Type B pancreatic cell (in vitro differentiated cells): ENCODE measurements at places on chromosomes 2 and 18. TPM values are rescaled to one million over a fixed set of nuclear protein-coding genes. Genes with fewer than 3 reads are reported as not detected.
A peak's percentile ranks its signal among the peaks of the same experiment; 100 is the strongest.

FAM124B gene
- not detected in 2 replicates for total RNA-seq

FIGN gene
- 8.6 and 19.5 TPM in 2 replicates for total RNA-seq

KIAA2012 gene
- 0.12 and 1.3 TPM in 2 replicates for total RNA-seq

HRH4 gene
- 0.24 TPM in 1 of 2 replicates, not detected in the other for total RNA-seq

YES1 gene
- total RNA-seq, result 38.8 and 48.5 TPM in 2 replicates

SNTG2 gene
- total RNA-seq, result 0.45 and 1.1 TPM in 2 replicates

GRCh38 chr2:25213229-25213628 is 44.8 kb upstream of the POMC start:
- DNase-seq, result no peak
- no peaks in the 10 kb centered on the region for H3K27me3 ChIP-seq
- no peak overlapping the region for H3K27ac ChIP-seq
- peaks cover 11% of the 10 kb centered on the region for H3K4me1 ChIP-seq
- no peak overlapping the region for H3K4me3 ChIP-seq
- H3K36me3 ChIP-seq, result no peaks in the 10 kb centered on the region

GRCh38 chr18:57780318-57780705 is 22.8 kb downstream of the ATP8B1 start:
- no peak for DNase-seq
- H3K36me3 ChIP-seq, result peaks cover 6% of the 10 kb centered on the region
- no peak overlapping the region for H3K4me3 ChIP-seq
- H3K4me1 ChIP-seq, result peaks cover 43% of the 10 kb centered on the region

DNA sequence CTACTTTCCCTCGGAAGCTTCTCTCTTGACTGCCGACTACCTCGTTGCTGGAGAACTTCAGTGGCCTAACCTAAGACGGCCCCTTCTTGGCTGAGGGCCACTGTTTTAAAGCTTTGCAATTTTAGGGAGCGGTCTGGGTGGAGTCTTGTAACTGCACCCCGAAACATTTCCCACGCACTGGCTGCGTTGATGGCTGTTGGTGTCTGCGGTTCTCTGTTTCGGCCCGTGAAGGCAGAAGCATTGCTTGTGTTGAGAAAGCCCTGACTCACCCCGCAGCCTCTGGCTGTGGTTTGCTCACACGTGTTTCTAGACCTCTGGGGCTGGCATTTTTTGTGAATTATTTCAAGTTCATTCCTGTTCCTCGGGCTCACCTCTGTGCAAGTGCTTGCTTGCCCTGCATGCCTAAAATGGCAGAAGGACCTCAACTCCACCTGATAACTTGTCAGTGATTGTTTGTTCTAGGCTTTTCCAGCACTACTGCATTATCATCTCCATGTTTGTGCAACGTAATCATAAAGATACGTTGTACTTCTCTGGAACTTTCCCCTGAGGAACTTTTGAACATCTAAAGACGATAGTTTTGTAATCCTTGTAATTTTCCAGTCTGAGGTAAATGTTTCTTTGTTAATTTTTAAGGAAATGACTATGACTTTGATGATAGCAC is 94.2 kb upstream of the DLX2 start:
- no peak overlapping the region for H3K4me3 ChIP-seq
- peaks cover 12% of the 10 kb centered on the region for H3K36me3 ChIP-seq
- DNase-seq, result no peak
- no peak overlapping the region for H3K27ac ChIP-seq

DNA sequence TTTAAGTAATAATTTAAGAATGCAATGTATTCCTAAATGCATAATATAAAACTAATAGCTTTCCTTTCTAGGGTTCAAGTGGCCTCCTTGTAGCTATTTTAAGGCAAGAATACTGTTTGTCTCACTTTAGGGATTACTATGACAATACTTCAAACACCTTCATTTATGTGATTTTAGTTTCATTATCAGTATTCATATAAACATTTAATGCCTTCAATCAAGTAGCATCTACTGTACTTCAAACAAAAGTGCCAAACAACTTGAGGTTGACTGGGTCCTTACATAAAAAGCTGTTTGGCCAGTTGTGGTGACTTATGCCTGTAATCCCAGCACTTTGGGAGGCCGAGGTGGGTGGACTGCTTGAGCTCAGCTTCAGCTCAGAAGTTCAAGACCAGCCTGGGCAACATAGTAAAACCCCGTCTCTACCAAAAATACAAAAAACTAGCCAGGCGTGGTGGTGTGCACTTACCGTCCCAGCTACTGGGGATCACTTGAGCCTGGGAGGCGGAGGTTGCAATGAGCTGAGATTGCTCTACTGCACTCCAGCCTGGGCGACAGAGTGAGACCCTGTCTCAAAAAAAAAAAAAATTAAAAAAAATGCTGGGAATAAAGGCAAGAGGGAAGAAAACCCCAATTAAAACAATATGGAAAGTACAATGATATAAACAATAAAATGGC is 9.3 kb downstream of the MEX3C start:
- no peak overlapping the region for H3K4me3 ChIP-seq
- no peak for DNase-seq
- peaks cover 38% of the 10 kb centered on the region for H3K36me3 ChIP-seq
- no peaks in the 10 kb centered on the region for H3K27me3 ChIP-seq
- H3K27ac ChIP-seq, result no peak overlapping the region

DNA sequence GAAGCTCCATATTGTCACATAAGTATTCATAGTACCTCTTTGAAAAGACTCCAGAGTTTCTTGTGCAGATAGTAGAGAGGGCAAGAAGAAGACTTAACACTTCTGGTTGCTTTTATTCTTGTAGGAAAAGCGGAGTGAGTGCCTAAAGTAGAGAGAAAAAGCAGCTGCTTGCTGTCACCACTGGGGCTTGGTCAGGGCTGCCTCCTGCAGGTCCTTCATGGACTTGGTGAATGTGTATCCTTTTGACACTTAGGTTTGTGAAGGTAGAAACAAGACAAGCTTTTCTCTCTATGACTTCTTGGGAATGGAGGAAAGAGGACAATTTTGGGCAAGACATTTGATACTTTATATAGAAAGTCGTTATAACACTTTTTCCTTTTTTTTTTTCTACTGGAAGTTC is 312.8 kb upstream of the FANCL start:
- H3K27me3 ChIP-seq, result peaks cover 4% of the 10 kb centered on the region
- H3K36me3 ChIP-seq, result no peaks in the 10 kb centered on the region
- no peak overlapping the region for H3K27ac ChIP-seq

DNA sequence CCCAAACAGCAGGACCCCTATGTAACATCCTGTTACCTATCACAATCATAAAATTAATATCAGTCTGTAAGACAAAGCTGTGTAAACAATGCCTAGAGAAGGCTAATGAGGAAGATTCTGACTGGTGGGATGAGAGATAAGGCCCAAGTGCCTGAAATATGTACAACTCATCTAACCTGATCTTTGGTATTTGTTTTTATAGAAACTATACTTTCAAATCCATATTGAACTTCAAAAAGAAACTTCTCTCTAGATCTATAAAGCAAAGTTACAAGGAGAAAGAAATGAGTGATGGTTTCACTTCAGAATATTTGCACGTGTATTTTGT is 36.1 kb upstream of the ITGA4 start:
- DNase-seq, result no peak
- no peaks in the 10 kb centered on the region for H3K36me3 ChIP-seq
- H3K27ac ChIP-seq, result no peak overlapping the region

DNA sequence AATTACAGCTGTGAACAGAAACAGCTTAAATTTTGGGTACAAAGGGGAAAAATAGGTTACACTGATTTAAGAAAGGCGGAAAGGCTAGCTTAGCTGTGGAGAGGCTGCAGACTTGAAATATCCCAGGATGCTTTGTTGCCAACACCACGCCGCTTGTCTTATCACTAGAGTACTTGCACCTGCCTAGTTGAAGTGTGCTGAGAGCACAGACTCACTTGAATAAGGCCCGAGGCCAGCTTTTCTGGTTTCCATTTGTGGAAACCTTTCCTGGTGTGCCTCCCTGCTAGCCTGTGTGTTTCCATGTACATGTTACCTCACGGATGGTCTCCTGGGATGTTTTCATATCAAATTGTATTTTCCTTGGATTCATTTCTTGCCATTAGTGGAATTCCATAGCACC is 3.2 kb downstream of the CABLES1 start:
- H3K4me3 ChIP-seq, result peak overlapping the region; percentile 87
- peaks cover 57% of the 10 kb centered on the region for H3K4me1 ChIP-seq
- H3K27me3 ChIP-seq, result peaks cover 39% of the 10 kb centered on the region
- H3K36me3 ChIP-seq, result no peaks in the 10 kb centered on the region
- no peak for DNase-seq

- H3K4me1 ChIP-seq, result peaks cover 8% of the 10 kb centered on the region
- no peaks in the 10 kb centered on the region for H3K36me3 ChIP-seq
- no peak for DNase-seq
- no peaks in the 10 kb centered on the region for H3K27me3 ChIP-seq
- H3K27ac ChIP-seq, result no peak overlapping the region
Observed at GRCh38 chr2:44642123-44642857, 280.5 kb downstream of the CAMKMT start.

- peaks cover 16% of the 10 kb centered on the region for H3K27me3 ChIP-seq
- H3K4me1 ChIP-seq, result no peaks in the 10 kb centered on the region
- DNase-seq, result no peak
- H3K4me3 ChIP-seq, result no peak overlapping the region
- no peak overlapping the region for H3K27ac ChIP-seq
- no peaks in the 10 kb centered on the region for H3K36me3 ChIP-seq
Observed at GRCh38 chr2:224320660-224321059, 81.2 kb downstream of the FAM124B start.

DNA sequence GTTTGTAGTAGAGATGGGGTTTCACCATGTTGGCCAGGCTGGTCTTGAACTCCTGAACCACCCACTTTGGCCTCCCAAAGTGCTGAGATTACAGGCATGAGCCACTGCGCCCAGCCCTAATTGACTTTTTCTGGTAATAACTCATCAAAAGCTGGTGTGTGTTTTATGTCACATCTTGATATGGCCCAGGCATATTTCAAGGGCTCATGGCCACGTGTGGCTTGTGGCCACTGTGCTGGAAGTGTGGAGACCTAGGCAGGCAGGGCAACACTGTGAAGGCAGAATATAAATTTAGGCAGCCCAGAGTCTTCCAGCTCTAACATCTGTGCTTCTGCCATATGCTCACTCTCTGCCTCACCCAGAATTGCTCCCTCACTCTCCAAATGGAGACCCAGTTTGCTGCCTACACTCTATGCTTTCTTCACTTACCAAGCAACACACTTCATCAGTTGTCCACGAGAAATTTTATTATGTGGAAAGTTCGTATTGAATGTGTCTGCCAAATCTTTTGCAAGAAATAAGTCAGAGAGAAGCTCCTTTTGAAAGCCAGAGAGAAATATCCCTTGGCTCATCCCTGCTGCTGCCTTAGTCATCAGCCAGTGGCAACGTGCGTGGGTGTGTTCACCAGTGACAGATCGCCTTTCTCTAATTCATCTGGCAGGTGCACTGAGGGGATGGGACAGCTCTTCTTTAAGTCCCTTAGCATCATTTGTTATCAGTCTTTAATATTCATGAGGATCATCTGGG is 129.4 kb upstream of the CXCR4 start:
- H3K27ac ChIP-seq, result no peak overlapping the region
- peaks cover 13% of the 10 kb centered on the region for H3K4me1 ChIP-seq

DNA sequence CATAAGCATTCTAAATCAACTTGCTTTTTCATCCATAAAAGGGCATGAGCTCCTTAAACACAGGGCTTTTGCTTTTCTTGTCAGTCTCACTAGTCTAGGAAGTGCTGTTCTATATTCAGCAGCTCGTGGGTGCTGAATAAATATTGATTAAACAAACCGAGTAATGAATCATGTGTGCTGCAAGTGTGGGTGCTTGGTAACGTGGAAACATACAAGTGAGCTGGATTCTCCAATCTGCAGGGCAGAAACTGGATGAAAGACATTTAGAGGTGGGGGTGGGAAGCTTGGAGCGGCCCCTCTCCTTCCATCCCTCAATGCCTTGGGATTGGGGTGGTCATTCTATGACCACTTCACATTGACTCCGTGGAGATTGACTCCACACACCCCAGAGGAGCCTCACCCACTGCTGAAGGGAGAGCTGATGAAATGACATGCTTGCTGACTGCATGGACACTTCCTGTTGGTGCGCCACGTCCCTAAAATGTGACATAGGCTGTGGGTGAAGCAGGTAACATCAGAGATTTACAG is 114.6 kb downstream of the DOCK10 start:
- no peak for DNase-seq
- peaks cover 4% of the 10 kb centered on the region for H3K4me1 ChIP-seq
- peaks cover 4% of the 10 kb centered on the region for H3K36me3 ChIP-seq

DNA sequence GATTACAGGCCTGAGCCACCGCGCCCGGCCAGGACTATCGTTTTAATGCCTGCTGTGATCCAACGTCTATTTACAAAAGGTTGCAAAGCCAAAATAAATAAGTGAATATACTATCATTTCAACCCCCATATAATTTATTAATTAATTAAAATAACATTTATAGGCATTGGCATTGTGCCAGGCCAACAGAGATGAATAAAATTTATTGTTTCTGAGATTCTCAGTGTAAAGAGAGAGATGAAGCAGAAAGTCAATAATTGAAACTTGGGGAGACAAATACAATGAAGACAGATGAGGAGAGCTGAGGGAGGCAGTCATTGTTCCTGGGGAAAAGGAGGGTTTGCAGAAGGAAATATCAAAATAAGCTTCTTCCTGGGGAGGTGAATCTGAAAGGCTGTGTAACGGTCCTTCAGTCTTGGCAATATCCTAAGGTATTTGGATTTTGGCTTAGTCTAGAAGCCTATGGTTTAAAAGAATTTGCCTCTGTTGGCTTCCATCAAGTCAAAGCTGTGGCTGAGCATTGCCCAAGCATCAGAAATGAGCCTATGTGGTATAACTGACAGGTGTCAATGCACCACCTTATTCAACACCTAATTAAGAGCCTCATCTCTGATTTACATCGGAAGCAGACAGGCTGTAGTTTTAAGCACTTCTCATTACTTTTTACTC is 31.5 kb downstream of the KCNE4 start:
- no peaks in the 10 kb centered on the region for H3K36me3 ChIP-seq
- H3K4me1 ChIP-seq, result no peaks in the 10 kb centered on the region
- no peak for DNase-seq
- no peaks in the 10 kb centered on the region for H3K27me3 ChIP-seq

- no peaks in the 10 kb centered on the region for H3K36me3 ChIP-seq
- no peak overlapping the region for H3K4me3 ChIP-seq
- H3K27me3 ChIP-seq, result peaks cover 9% of the 10 kb centered on the region
- DNase-seq, result no peak
- no peak overlapping the region for H3K27ac ChIP-seq
Observed at GRCh38 chr2:127231130-127231865, 11.2 kb upstream of the CYP27C1 start.

- no peak overlapping the region for H3K27ac ChIP-seq
- H3K36me3 ChIP-seq, result no peaks in the 10 kb centered on the region
- peaks cover 92% of the 10 kb centered on the region for H3K27me3 ChIP-seq
- no peak for DNase-seq
- H3K4me1 ChIP-seq, result peaks cover 7% of the 10 kb centered on the region
Observed at GRCh38 chr18:72542342-72542741, 1.8 kb downstream of the CBLN2 start.

GRCh38 chr2:114122930-114123329 is 233.0 kb downstream of the ACTR3 start:
- no peak for DNase-seq
- H3K4me1 ChIP-seq, result no peaks in the 10 kb centered on the region
- H3K27ac ChIP-seq, result no peak overlapping the region
- H3K4me3 ChIP-seq, result no peak overlapping the region
- no peaks in the 10 kb centered on the region for H3K36me3 ChIP-seq
- H3K27me3 ChIP-seq, result peaks cover 3% of the 10 kb centered on the region
